NCI-H1092 (cell line): ENCODE measurements at places on chromosomes 7 and 10.

- no peak for DNase-seq
Observed at GRCh38 chr10:120475844-120476791, 19.1 kb downstream of the PLPP4 start.

GRCh38 chr10:122454071-122454470 is 382 bp upstream of the ARMS2 start:
- no peak for DNase-seq

DNA sequence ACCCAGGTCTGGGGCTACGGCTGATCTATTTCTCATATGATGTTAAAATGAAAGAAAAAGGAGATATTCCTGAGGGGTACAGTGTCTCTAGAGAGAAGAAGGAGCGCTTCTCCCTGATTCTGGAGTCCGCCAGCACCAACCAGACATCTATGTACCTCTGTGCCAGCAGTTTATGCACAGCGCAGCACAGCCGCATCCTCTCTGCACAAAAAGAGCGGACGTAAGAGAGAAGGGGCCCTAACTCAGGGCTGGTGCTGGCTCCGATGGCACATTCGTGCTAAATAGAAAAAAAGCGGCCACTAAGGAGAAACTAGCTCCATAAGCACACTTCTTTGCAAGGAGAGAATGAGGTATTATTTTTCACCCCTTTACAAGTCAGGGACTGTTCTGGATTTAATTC is 28.3 kb upstream of the PRSS1 start:
- DNase-seq: no peak

GRCh38 chr7:41313171-41313570 is 389.7 kb downstream of the INHBA start:
- no peak for DNase-seq

DNA sequence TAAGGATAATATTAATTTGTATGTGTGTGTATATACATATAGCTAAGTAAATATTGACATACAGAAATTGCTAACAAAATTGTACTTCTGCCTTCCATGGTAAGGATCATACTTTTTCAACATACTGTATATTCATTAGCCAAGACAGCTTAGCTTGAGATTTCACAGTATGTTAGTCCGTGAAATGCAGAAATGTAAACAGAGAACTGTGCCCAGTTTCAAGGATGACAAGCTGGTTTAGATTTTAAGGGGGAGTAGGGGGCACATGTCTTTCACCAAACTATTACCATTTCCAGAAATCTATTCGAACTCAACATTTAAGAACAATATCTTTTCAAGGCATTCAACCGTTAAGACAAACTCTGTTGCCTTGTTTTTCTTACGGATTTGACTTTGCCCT is 182.2 kb downstream of the SORCS1 start:
- no peak for DNase-seq

- peak; percentile 13 for DNase-seq
Observed at GRCh38 chr10:69179089-69179742, 818 bp upstream of the SUPV3L1 start.

DNA sequence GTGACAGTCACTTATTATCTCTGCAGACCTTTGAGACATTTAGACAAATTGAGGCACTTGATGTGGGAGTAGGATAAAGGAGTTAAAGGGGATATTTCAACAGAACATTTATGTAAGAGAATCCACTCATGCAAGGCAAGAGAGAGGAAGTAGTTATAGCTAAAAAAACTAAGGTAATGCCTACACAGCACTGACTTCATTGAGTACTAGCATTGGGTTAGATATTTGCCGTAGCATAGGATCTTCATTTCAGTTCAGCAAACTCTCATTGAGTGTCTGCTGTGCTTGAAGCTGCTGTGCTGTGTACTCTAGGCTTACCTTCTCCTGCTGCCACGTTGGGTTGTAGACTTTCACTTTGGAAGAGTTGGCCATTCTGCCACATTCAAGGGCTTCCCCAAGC is 10.5 kb upstream of the ENTPD1 start:
- DNase-seq: no peak

DNA sequence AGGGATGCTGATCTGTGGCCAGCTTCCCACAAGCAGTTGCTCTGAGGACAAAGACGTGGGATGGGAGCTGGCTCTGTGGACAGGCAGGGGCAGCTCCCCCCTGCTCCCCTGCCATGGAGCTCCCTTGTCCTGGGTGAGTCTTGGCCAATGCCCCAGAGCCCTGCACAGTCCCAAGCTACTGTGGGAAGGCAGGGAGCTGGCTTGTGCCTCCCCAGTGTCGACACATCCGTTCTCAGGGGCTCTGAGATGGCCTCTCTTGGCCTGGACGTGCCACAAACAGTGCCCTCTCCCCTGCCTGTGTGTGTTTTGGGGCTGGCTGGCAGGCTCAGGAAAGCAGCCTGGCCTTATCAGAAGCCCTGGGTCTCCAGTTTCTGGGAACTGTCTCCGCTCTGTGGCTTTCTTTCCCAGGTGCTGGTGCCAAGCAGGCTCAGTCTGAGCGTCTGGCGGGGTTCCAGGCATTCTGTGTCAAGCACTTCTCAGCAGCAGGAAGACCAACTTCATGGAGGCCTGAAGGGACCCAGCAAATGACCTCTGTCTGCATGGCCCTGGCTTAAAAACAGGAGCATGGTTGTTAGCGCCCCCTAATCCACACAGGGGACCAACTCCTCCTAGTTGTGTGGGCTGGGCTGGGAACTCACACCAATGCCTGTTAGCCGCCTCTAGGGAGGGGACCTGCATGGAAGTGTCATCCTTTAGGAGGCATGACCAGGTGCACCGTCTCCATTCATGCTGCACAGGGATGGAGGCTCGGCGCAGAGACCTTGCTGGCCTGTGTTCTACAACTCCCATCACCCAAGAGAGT is 375.2 kb downstream of the RPS24 start:
- peak; percentile 47 for DNase-seq

DNA sequence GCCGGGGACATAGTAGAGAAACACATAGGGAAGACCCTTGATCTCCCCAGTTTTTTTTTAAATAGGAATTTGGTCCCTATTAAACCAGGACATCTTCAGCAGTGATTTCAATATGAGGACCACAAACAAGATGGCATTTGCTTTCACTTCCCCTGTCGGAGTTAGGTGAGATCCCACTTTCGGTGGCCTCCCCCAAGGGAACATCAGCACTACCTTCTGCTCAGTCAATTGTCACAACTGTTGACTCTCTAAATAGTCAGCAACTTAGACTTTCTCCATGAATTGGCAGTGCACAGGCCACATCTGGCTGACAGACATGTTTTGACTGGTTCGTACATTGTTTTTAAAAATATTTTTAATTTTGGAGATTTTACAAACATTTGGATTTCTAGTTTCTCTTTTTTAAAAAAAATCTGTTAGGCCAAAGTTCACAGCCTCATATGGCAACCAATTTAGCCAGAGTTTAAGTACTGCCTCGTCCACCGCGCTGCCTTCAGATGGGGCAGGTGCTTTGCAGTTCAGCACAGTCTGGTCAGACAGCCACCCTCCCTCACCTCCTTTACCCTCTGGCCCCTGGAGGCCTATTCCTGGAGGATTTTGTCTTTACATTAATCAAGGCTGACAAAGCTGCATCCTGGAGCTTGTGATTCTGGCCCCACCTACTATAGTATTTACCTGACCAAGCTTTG is 139.2 kb upstream of the PRR15 start:
- no peak for DNase-seq

DNA sequence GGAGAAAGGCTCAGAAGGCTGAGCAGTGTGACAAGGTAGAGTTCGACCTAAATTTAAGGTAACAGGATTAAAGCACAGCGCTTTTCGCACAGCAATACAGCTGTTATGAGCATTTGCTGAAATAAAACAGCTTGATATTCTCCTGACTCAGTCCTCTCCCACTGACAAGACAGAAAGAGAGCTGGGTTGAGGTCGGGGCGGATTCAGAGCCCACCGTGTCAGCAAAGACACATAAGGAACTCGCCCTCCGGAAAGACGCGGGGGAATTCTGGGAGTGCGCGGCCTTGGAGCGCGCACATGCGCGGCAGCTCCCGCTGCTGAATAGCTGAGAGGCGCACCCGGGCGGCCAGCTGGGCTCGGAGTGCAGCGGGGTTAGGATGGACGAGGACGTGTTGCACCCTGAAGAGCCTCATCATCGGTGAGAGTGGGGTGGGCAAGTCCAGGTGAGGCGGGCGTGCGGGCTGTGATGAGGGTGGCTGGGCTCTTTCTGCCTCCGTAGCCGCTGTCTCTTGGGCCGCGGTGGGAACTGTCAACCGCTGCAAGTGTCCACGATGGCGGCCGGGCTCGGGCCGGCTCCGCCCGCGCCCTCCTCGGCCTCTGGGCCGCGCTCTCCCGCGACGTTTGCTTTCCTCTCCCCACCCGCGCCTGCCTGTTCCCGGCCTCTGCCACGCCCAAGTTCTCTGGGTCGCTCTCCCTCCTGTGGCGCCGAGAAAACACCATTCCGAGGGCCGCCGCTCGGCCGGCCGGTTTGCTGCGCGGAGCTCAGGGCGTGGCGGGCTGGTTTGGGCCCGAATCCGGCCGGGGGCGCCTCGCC is 120.6 kb downstream of the LYZL1 start:
- peak; percentile 58 for DNase-seq

- DNase-seq: no peak
Observed at GRCh38 chr10:70000262-70000661, 52.4 kb upstream of the MACROH2A2 start.

- no peak for DNase-seq
Observed at GRCh38 chr7:99833289-99833877, 5.6 kb downstream of the CYP3A43 start.

GRCh38 chr7:116534790-116535189 is 10.0 kb downstream of the CAV1 start:
- no peak for DNase-seq

GRCh38 chr7:29955799-29956486 is 33.7 kb downstream of the SCRN1 start:
- no peak for DNase-seq

DNA sequence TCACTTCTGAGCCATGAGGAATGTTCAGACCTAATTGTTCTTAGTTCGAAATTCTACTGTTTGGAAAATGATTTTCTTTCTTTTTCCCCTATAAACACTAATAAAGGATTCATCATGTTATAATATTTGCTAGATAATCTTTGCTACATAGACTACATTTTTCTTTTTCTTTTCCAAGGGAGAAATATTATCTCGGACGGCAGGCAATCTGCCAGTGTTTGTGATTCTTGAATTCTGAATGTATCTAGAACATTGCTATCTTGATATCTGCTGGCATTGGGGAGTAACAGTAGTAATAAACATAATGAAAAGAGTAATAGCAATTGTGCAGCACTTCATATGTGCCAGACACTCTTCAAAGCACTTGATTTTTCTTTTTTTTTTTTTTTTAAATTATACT is 107.7 kb upstream of the ZNF32 start:
- DNase-seq: no peak

GRCh38 chr10:47047577-47048525 is 136.6 kb downstream of the PTPN20 start:
- DNase-seq: no peak

- DNase-seq: no peak
Observed at GRCh38 chr10:48929413-48929990, 10.1 kb downstream of the LRRC18 start.

GRCh38 chr7:157973971-157974677 is 613.5 kb downstream of the PTPRN2 start:
- no peak for DNase-seq

DNA sequence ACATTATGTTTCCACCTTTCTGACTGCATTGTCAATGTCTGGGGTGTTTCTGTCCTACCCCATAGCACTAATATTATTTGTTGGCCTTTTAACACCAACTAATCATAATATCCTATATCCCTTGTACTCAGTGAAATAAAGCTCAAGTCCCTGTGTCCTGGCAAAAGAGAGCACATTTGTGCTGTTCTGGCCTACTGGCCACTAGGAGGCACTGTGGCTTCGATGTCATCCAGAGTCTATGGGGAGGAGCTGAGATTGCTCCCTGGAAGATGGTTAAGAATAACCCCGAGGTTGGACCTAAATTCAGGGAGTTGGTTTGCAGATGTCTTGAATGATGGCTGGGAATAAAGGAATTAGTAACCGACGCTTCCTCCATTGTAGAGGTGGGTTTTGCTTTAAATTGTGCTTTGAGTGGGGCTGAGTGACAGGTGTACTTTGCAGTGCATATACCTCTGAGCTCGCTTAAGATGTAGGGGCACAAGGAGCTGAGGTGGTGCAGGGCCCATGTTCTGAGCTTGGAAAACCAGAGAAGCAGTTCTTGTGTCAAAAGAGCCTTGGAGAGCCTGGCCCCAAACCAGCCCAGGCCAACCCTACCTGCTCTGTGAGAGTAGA is 191.2 kb upstream of the PRSS1 start:
- DNase-seq: no peak

DNA sequence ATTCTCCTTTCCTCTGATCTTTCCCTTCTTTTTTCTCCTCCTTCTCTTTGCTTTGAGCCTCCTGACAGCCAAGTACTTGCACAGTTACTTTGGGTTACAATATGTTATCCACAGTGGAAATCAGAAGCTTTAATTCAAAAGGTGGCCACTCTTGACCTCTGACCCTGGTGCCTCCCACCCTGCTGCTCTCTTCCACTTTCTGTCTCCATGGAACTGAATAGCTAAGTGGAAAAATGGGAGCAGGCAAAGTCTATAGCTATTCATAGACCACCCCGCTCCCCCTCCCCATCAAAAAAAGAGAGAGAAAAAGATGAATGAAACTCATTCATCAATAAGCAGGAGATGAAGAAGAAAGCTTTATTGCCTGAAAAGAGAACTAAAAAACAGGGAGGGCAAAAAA is 39.4 kb downstream of the PTN start:
- no peak for DNase-seq

DNA sequence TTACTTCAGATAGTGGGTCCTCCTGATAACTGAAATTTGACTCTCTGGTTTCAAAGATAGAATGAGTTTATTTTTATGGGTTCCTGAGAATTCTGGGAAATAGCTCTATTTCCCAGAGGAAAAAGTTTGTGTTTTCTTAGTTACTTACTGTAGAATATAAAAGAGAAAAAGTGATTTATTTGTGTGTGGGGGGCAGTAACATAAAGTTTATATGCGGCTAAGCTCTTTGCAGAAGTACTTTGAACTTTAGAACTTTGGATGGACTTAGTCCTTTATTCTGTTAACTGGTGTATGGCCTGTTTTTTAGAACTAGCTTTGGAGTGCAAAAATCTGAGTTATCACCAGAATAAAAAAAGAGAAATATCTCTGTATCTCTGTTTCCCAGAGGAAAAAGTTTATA is 157.1 kb downstream of the BBS9 start:
- DNase-seq: no peak

DNA sequence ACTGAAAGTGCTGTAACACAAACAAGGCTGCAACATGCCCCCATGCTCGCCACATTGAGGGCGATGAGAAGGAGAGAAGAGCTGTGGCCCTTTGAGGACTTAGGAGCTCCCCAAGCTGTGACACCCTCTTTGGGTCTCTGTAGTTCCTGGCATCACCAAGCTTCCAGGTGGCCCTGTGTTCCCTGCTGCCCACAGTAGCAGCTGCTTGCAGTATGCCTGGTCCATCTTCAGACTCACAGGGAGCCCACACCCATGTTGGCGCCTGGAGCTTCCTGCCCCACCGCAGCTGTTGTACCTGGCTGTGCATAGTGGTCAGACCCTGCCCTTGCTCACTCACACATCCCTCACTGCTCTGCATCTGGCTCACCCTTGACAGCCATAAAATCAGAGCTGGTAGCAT is 401.2 kb upstream of the NRG3 start:
- DNase-seq: no peak

GRCh38 chr10:24465124-24465874 is 256.4 kb downstream of the KIAA1217 start:
- no peak for DNase-seq
